ENCODE measurements at places on chromosomes 3 and 15.

- DNase-seq = no peak
Measured at GRCh38 chr3:57953576-57953975, 54.6 kb upstream of the FLNB start.

DNA sequence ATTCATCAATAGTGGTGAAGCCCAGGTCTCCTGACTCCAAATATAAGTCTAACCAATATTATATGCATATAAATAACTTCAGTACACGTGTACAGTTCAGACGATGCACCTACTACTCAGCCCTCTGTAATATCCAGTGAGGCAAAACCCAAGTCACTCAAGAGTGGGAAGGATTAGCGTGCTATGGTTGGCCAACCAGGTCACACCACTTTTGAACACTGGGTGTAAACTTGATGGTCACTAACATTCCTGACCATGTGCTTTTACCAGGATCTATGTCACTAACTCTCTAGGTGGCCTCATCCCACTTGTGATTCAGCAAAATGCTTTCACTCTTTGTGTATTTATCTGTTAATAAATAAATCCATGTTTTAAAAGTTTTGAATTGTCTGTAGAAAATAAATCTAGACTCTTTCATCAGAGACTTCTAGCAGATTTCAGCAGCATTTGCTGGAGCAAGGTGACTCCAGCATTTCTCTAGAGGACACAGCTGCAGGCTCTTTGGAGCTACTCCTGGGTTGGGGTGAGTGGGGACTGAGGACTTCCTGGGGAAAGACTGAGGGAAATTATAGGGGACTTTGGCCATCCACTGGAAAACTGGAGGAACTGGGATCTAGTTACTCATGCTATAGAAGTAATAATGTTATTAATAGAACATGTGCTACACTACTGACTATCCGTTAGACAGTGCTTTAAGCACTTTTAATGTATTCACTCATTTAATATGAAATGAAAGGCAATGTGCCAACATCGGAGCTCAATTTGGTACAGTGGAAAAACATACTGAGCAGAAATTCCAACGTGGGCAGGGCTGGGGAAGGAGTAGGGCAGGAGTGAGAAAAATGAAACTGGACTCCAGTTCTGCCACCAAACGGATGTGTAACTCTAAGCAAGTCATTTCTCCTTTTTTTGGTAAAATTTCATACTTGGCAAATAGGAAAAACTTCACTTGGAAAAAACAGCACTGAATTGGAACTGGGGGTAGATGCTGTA, 97.9 kb downstream of the RORA start:
- DNase-seq = no peak

DNA sequence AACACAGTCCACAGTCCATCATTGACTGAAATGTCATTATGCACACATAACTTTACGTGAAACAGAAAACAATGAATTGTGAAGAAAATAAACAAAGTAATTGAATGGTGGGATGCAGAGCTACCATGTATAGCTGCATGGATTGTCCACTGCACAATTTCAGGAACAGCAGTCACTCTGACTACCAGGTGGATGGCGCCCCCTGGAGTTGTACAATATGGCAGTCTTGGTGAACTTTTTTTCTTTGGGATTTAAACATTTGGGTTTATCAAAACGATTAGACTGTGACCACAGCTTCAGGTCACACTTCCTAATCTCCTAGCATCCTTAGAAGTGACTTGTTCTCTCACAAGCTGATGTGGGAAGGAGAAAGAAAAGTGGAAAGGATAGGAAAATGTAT, 48.9 kb upstream of the TCF12 start:
- DNase-seq = peak; percentile 65

GRCh38 chr3:111764645-111765091, 94.4 kb upstream of the PHLDB2 start:
- no peak for DNase-seq

DNA sequence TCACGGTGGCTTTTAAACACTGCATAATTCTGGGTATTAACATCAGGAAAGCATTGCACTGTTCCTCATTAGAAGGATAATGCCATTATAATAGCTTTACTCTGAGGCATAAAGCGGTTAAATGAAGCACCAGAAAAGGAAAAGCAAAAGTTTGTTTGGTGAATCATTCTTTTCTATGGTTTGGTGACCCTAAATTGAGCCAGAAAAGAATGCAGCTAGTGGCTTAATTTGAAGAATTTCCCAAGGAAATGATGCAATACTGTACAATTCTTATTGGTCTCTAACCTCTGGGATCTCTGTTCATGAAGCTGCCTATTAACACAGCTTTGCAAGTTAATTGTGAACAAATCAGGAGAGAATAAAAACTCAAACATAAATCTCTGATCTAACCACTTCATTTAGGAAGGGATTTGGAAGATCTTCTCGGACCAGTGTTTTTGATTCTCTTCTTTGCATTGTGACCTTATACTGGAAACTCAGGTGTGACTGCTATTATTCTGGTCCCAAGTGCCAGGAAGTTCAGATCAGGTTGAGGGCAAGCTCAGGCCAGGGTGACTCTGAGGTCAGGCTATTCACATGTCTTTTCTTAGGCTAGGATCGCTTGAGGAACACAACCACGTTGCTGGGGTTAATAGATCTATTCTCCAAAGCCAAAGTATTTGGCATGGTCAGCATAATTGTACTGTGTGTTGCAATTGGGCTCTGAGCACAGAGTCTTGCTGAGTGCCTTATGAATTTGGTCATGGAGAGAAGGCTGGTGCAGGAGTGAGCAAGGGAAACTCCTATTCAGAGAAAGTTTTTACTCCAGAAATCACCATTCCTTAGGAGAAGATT, 11.3 kb upstream of the DLG1 start:
- DNase-seq = no peak

GRCh38 chr15:33584797-33585196, 274.0 kb downstream of the RYR3 start:
- no peak for DNase-seq

- peak; percentile 90 for DNase-seq
Measured at GRCh38 chr15:62483814-62484213, 318.7 kb upstream of the C2CD4B start.

- peak; percentile 82 for DNase-seq
Measured at GRCh38 chr3:58167431-58168351, 43.1 kb downstream of the DNASE1L3 start.

GRCh38 chr3:107966276-107966675, 124.6 kb downstream of the CD47 start:
- no peak for DNase-seq

DNA sequence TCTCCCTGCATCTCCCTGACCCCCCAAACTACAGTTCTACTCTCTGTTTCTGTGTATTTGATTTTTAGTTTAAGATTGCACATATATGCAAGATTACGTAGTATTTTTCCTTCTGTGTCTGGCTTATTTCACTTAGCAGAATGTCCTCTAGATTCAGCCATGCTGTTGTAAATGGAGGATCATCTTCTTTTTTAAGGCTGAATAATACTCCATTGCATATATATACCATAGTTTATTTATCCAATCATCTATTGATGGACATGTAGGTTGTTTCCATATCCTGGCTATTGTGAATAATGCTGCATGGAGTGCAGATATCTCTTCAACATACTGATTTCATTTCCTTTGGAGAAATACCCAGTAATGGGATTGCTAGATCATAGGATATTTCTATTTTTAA, 70.8 kb downstream of the RFTN1 start:
- DNase-seq = no peak

- no peak for DNase-seq
Measured at GRCh38 chr3:189404797-189405484, 226.2 kb upstream of the TP63 start.

- DNase-seq = no peak
Measured at GRCh38 chr3:184635774-184636173, 74.2 kb downstream of the EPHB3 start.

- DNase-seq = peak; percentile 83
Measured at GRCh38 chr3:195896361-195897080, 11.8 kb downstream of the TNK2 start.

- no peak for DNase-seq
Measured at GRCh38 chr3:177676947-177677587, 479.8 kb upstream of the TBL1XR1 start.

DNA sequence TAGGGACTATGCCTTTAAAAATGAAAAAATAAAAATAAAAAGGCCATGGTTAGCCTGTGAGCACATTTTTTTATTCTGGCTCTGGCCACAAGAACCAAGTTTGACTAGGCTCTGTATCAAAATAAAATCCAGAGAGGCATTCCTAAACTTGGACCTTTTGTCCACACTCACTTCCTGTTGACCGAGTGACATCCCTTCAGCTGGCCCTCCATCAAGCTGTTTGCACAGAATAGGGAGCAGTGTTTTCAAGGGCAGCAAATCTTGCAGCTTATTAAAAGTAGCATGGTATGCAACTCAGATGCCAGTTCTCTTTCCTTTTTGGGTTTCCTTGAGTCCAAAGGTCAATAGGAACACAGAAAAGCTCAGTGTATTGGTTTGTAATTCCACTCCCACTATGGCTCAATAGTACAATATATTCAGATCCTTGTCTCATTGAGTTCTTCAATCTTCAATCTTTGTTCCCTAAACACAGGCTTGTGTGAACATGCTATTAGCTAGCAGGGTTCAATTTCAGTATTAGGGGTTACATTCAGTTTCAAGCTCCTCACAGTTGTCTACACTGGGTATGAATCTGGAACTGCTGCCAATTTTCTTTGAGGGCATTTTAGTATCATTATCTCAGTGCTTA, 244.5 kb downstream of the RBMS3 start:
- no peak for DNase-seq

DNA sequence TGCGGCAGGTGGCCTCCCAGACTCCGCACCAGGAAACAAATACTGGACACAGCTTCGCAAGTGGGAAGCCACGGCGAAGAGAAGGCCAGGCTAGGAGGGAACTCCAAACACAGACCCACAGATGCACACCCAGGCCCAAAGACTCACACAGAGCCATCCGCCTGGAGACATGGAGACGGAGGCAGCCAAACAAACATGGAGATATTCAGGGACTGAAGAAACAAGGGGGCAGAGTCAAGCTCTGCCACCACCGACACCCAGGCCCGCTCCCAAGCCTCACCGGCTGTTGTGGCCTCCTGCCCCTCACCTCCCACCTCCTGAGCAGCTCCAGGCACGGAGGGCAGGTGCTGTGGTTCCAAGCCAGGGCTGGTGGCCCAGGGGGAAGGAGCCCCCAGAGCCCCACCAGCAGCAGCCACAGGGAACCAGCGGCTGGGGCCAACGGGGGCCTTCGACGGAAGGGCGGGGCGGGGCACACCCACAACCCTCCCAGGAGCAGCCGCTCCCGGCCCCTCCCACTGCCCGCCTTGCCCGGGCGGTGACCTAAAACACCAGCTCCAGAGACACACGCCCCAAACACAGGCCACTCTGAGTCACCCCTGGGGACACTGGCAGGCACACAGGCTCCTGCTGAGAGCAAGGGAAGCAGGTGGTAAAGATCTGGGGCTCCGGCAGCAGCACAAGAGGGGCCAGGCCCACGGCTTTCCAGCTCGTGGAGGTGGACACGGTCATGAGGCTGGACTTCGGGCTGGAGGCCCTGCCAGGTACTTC, 31.9 kb downstream of the TNK2 start:
- peak; percentile 96 for DNase-seq

GRCh38 chr3:177622520-177622919, 425.2 kb upstream of the TBL1XR1 start:
- no peak for DNase-seq

- DNase-seq = peak; percentile 28
Measured at GRCh38 chr3:141655801-141656200, 82.3 kb upstream of the RNF7 start.

GRCh38 chr3:37534940-37535339, 326.7 kb upstream of the CTDSPL start:
- DNase-seq = no peak

DNA sequence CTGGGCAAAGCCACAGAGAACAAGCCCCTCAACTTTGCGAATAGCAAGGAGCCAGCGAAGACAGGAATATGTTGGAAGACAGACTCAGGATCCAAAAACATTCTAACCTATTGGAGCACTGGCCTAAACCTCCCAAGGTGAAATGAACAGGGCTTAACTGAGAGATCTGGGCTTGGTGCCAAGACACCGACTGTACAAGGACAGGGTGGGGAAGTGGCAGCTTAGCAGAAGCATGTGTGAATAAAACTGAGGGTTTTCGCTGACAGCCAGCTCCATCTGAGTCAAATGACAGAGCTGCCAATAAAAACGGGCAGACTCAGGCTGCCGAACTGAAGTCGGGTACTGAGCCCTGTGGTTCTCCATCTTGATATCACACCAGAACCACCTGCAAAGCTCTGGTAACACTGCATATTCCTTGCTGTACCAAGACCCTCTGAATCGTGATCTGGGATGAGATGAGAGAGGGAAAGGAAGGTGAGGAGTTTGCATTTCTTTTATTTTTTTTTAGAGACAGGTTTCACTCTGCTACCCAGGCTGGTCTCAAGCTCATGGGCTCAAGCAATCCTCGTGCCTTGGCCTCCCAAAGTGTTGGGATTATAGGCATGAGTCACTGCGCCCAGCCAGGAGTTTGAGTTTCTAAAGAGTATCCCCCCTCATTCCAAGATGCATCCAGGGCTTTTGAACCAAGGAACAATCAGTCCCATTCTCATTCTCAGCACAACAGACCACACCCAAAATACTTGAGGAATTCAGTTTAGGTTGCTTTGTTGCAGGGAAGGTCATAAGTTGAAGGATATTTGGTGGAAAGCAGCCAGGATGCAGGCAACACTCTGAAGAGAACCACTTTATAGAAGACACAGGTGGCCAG, 6.0 kb upstream of the PLCB2 start:
- peak; percentile 91 for DNase-seq

- DNase-seq = peak; percentile 80
Measured at GRCh38 chr3:149512073-149512782, 37.7 kb downstream of the TM4SF4 start.

- peak; percentile 97 for DNase-seq
Measured at GRCh38 chr15:75452364-75452864, 924 bp upstream of the SIN3A start.

DNA sequence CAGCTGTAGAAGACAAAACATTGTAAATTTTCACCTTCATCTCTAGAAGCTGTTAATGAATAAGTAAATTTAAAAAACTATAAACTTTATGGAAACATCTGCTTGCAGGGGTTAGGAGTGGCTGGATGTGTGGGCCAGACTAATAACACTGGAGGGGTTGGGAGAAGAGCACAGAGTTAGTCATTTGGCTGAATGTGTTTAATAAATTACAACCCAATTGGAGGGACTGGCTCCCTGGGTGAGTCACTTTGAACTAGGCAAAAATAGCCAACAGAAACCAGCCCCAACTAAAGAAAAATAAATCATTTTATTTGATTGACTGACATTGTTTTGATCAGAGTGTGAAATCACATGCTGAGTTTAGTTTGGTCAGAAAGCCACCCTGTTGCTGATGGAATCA, 21.8 kb downstream of the DGKG start:
- no peak for DNase-seq

DNA sequence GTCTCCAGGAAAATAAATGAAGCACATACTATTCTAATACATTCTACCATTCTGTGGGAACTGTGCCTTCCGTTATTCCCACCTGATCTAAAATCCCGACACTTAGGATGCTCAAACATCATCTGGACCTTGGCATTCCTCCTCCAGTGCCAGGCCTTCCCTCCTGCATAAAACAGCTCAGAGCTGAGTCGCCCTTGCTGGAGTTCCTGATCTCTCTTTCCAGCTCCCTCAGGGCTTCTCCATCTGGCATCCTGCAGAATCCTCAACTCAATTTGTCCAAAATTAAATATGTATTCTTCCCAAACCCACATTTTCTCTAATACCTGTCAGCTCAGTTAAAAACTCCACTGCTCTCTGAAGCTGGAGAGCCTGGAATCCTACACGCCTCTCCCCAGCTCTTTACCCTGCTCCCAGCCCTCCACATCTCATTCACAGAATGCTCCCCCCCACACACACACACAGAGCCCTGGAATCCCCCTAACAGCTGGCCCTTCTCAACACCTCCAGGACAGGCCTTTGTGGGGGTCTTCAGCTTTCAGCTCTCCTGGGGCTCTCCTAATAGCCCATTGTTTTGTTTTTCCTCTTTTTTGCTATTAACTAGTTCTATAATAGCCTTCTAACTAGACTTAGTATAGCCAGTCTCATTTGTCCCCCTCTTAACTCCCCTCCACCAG, 78.5 kb downstream of the HMG20A start:
- no peak for DNase-seq
